Activated gamma-delta T cell treated with Interleukin-2 at 50 U/mL for 16 hours (primary cell): ENCODE measurements at places on chromosomes 11 and 22.
A peak's percentile ranks its signal among the peaks of the same experiment; 100 is the strongest.

DNA sequence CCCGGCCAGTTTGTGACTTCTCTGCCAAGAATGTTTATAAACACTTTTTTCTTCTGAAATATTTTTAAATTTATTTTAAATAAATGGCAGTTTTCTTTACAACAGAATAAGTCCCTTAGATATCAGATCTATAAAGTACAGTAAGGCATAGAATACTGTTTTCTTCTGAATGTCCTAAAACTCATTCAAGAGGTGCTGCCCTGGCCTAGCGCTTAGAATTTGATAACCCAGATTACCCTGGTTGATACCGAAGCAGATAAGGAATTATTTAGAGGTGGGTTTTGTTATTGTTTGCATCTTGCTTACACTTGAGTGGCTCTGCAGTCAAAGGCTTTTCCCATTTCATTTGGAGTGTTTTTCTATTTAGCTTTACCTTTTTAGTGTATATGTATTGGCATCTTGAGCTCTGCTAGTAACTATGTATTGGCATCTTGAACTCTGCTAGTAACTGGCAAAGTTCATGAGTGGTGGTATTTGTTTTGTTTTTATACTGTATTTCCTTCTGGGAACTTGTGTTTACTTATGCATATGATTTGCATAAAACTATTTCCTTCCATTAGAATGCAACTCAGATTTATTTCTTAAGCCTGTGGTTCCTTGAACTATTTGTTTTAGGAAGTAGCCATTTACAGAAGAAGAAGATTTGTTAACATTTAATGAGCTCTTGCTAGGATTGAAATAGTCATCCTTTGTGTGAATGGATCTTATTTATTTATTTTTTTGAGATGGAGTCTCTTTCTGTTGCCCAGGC is 1.2 kb downstream of the ACAD8 start:
- DNase-seq, result no peak

DNA sequence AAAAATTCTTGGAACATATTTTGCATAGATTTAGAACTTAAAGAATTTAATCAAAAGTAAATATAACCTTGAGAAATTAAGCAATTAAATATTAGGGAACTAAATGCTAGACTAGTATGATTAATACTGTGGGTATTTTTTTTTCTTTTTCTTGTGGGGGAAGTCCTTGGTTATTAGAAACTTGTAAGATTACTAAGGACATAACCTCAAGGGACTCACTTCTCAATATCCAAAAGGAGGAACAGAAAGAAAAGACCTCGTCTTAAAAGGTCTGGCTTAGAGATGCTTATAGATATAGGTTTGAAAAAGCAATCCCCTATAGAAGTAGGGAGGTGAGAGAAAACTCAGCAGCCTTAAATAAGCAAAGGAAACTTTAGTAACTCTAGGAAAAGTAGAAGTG is 368.5 kb downstream of the INSC start:
- no peak for DNase-seq

GRCh38 chr22:44521326-44522074 is 23.5 kb upstream of the RTL6 start:
- DNase-seq, result no peak

GRCh38 chr11:112795142-112795815 is 165.9 kb upstream of the NCAM1 start:
- DNase-seq, result no peak

DNA sequence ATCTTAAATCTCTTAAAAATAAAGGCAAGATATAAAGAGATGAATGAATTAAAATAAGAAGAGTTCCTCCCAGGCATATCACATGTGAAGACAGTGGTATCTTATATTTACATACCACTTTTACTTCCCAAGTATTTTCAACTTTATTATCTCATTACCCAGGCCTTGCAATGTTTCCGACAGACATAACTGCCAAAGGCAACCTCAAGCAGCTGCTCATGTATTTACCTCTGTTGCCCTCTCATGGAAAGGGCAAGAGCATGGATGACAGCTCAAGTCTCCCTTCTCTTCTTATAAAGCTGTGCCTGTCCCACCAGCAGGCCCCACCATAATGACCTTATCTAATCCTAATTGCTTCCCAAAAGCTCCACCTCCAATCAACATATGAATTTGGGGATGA is 894.2 kb downstream of the NTM start:
- no peak for DNase-seq

DNA sequence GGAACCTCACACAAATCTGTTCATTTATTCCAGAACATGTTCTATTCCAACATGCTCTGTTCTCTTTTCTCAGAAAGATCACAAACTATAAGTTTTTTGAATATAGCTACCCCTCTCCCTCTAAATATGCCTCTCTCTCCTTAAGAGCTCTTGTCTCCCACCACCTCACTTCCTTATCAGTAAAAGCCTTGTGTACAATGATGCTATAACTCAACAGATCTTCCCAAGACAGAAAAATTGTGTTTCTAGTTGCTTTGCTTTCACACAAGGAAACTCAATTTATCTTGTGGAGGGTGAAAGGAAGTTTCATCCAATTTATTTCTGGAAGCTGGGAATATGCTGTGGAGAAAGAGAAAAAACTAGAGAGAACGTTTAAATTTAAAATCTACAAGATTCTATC is 64.4 kb downstream of the FAM76B start:
- no peak for DNase-seq

- no peak for DNase-seq
Measured at GRCh38 chr22:50530580-50530876, 716 bp upstream of the TYMP start.

DNA sequence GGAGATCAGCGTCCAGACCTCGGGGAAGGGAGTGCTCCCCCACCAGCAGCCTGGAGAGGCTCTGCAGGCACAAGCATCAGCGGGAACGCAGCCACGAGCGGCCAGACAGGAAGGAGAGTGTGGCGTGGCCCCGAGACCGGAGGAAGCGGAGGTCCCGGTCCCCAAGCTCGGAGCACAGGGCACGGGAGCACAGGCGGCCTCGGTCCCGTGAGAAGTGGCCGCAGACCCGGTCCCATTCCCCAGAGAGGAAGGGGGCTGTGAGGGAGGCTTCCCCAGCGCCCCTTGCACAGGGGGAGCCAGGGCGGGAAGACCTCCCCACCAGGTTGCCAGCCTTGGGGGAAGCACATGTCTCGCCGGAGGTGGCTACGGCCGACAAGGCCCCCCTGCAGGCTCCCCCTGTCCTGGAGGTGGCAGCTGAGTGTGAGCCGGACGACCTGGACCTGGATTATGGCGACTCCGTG is 6.9 kb downstream of the IRF7 start:
- no peak for DNase-seq

DNA sequence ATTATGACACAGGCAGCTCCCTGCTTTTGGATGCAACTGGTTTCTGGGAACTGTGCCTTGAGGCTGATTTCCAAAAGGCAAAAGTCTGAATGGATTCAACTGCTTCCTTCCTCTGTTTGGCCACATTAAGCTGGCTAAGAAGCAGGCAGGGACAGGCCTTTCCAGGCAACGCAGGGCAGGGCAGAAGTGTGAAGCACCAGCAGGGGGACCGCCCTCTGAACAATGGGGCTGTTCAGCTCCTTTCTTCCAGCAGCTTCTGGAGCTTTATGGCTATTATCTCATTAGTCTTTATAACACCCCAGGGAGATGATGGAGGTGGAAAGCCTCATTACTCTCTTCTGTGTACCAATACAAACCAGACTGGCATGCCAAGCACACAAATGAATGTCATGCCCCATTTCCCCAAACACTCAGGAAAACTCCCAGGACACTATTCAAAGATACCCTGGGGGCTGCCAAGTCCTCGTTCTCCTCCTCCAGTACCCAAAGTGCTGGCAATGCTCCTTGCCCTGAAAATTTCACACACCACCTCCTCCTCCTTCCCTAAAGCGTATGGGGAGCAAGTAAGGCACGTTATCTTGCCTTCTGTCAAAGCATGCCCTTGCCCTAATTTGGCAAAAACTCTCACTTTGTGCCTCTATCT is 21.3 kb downstream of the MORC2 start:
- DNase-seq, result no peak

- no peak for DNase-seq
Measured at GRCh38 chr11:68508425-68508824, 47.9 kb downstream of the PPP6R3 start.

DNA sequence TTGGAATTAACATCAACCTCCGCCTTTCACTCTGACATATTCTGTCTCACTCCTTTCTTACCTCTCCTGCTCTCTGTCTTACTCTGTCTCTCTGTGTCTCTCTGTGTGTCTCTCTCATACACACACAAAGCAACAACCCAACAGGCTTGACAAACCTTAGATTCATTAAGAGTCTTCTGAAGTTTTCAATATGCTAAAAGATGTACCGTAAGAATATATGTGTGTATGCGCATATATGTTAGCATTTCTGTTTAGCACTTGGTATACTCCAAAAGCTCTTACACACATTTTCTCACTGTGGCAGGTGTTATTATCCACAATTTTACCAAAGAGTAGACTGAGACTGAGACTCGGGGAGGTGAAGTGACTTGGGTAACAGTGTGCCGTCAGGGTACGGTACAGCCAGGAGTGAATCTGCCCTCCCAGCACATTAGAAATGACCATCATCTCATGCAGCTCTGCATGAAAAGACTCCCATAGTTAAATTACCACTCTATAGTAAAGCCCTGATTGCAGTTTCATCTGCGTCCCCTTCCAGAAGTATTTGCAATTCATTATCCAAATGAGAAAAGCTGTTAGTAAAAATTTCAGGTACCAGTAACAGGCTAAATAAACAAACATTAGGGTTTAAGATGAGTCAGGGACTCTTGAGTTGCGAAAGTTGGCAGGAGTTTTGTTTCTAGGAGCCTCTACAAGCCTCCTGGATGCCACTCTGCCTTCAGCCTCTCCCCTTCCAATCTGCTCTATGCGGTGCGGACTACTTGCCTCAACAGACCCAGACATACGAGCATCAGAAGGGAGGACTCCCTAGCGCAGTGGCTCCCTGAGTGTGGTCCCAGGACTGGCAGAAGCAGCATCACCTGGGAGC is 195.2 kb upstream of the TMEM45B start:
- DNase-seq, result no peak

GRCh38 chr11:9574622-9575259 is 1.3 kb downstream of the WEE1 start:
- peak; percentile 9 for DNase-seq

DNA sequence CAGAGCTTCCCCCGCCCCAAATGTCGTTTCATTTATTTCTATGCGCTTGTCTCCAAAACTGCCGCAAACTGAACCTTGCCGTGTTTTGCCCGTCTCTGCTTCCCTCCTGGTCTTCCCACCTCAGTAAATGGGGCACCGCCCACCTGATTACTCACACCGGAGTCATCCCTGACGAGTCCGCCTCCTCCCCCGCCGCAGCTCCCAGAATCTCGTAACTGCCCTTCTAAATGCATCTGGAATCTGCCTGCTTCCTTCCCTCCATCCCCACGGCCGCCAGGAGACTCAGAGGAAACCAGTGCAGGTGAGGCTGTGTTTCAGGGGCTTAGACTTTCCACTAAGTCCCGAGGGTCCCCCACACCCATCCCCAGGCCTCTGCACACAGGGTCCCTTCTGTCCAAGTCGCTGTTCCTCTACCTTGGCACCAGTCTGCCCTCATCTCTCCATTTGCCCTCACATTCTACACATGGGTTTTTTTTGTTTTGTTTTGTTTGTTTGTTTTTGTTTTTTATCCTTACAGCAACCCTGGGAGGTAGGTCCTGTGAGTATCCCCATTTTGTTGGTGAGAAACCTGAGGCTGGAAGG is 62.6 kb upstream of the PHF21B start:
- DNase-seq, result no peak

- no peak for DNase-seq
Measured at GRCh38 chr11:14262271-14262846, 96.6 kb downstream of the RRAS2 start.

- no peak for DNase-seq
Measured at GRCh38 chr22:44894321-44894720, 115.5 kb downstream of the PHF21B start.

DNA sequence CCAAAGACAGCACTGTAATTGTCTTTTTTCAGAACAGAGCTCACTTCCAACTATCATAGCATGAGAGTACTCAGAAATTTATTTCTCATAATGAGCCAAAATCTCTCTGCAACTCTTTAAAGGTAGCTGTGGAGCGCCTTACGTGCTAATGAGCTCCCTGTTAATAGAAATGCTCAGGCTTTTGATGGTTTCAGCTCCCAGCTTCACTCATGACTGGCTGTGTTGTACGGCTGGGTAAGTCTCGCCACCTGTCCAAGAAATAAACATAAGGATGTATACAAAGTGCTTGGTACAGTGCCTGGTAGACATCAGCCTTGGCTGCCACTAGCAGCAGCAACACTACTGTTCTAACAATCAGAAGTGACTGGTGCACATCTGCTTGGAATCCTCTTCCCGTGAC is 109.4 kb downstream of the LDLRAD3 start:
- DNase-seq, result no peak

GRCh38 chr22:46564084-46564714 is 26.8 kb upstream of the CELSR1 start:
- DNase-seq, result no peak

DNA sequence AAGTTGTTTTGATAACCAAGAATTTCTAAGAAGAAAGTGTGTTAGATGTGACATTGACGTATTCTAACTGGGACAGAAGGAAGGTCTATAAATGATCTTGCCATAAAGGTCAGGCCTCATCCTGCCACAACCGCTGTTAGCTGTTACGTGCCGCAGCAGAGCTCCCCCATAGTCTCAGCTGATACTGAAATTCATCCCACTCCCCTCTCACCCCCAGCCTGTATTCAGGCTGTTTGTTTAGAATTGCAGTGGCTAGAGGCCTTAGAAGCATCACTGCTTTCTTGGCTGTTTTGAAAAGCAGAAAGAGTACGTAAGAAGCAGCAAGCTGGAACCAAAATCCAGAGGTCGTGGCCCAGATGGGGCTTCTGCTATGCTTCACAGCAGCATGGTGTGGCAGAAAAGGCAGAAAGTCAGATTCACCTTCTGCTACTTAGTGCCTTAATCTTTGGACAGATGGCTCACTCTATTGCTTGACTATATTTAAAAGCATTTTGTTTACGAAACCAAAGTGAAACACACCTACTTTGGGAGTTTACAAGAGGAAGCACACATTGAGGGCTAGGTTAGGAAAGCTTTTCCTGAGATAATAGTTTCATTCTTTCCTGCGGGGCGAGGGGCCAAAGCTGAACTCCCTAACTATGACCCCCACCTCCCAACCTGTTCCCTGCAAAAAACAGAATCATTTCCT is 950 bp upstream of the LAYN start:
- DNase-seq, result peak; percentile 25
